Gastroesophageal sphincter (tissue), 4 donors: ENCODE measurements at places on chromosomes 2 and 18.
A peak's percentile ranks its signal among the peaks of the same experiment; 100 is the strongest.

GRCh38 chr2:133766164-133766832 lies 198.0 kb upstream of the NCKAP5 start:
- ATAC-seq: no peak

GRCh38 chr18:44516450-44516849 lies 164.2 kb upstream of the SETBP1 start:
- ATAC-seq: no peak

- no peak for ATAC-seq
Measured at GRCh38 chr2:234792621-234793022, 159.2 kb upstream of the SH3BP4 start.

GRCh38 chr2:190655570-190655969 lies 6.7 kb downstream of the NAB1 start:
- ATAC-seq: no peak

- ATAC-seq: no peak
Measured at GRCh38 chr2:96531366-96531765, 5.2 kb upstream of the ARID5A start.

DNA sequence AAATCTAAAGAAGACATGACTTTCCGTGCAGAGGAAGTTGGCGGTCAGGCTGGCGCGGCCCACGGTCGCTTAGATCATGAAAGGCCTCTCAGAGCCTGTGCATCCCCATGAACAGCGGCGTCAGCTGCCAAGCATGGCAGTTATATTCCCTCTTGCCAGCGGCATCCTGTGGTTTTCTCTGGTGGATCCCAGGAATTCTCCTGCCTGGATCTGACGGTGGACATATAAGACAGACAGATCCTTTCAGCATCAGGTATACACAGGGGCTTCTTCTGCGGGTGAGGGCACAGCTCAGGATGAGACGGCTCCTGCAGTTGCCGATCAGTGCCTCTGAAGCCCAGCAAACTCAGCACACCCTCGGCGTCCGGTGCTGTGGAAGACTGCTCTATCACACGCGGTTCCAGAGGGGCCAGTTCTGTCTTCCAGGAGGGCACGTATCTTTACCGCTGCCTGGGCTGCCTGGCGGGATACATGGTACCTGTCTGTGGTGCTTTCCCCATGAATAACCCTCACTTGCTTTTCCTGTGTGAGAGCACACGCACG lies 157.8 kb downstream of the LDLRAD4 start:
- ATAC-seq: no peak

GRCh38 chr2:144011098-144011497 lies 508.8 kb downstream of the ZEB2 start:
- no peak for ATAC-seq

DNA sequence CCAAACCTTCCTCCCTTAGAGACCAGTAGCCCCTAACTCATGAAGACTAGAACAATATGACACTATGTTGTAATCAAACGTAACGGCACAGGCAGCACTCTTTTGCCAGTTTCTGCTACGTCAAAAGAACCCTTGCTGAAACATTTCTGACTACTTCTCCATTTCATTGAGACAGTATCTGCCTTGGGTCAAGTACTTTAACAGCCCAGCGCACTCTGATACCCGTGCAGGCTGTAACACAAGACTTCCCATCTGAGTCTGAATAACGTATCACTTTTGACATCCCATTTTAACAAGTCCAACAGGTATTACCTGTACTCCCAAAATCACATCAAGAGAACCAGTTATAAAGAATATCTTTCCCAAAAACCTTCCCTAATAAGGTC lies 38.4 kb downstream of the TBC1D8 start:
- ATAC-seq: no peak

GRCh38 chr2:49021271-49021670 lies 133.0 kb downstream of the FSHR start:
- ATAC-seq: no peak

GRCh38 chr2:204074456-204074855 lies 137.9 kb downstream of the ICOS start:
- no peak for ATAC-seq

- peak; percentile 21 for ATAC-seq
Measured at GRCh38 chr2:219002395-219003266, 9.4 kb upstream of the CRYBA2 start.

GRCh38 chr2:28960401-28960800 lies 20.7 kb upstream of the TOGARAM2 start:
- no peak for ATAC-seq

GRCh38 chr18:8351161-8351560 lies 258.1 kb upstream of the RAB12 start:
- ATAC-seq: no peak

DNA sequence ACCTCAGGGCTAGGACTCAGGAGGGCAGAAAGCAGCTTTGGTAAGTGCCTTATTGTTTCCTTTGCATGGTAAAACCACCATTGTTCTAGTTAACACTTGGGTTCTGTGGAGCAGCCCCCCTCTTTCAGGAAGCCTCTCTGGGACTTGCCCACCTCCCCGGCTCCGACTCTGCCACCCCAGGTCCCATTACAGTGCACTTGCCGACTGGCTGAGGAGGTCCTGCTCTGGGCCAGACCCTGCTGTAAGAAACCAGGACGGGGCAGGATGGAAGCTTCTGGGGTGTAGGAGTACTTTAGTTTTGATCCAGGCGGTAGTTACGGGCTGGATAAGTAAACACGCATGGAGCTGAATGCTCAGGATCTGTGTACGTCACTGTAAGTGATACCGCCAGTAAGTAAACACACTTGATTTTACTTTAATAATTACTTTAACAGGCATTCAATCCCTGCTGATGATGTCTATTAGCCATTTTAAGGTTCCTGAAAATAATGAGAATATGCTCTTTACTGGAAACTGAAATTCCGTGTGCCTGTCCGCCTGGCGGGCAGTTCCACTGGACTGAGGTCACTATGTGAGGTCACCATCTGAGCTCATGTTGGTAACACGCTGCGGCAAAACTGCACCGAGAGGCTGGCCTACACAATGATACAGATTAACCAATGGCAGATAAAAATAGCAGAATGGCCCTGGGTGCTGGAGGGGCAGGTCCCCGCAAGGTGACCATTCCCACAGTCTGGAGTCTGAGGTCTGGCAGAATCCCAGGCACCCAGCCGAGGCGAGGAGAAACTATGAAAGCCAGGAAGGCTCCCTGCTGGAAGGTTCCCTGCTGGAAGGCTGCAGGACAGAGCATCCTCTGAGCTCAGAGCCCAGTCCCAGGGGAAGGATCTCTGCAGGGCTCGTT lies 25.2 kb downstream of the HS1BP3 start:
- ATAC-seq: peak; percentile 56

- ATAC-seq: peak; percentile 75
Measured at GRCh38 chr18:74597034-74597661, 522 bp upstream of the ZNF407 start.

DNA sequence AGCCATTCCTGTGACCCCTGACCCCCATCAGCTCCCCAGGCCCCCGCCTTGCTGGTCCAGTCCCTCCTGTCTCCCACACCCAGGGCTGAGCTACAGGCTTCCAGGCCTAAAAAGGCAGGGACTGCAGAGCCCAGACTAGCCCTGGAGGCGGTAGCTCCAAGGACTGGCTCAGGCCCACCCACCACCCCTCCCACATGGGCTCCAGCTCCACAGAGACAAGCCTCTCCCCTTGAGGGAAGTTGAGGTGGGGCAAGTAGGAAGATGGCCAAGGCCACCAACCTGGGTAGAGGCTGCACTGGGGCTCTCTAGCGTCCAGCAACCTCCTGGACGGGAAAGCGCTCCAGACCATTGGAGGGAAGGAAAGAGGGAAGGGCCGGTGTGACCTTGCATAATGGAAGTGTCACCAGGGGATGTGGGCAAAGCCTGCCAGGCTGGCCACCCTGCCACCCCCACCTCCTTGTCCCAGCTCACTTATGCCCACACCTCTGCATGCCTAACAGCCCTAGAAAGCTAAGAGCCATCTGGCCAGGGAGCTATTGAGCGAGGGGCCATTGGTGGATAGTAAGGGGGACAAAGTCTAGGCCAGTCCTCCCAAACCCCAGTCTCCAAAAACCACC lies 63.1 kb downstream of the TNS1 start:
- peak; percentile 7 for ATAC-seq

DNA sequence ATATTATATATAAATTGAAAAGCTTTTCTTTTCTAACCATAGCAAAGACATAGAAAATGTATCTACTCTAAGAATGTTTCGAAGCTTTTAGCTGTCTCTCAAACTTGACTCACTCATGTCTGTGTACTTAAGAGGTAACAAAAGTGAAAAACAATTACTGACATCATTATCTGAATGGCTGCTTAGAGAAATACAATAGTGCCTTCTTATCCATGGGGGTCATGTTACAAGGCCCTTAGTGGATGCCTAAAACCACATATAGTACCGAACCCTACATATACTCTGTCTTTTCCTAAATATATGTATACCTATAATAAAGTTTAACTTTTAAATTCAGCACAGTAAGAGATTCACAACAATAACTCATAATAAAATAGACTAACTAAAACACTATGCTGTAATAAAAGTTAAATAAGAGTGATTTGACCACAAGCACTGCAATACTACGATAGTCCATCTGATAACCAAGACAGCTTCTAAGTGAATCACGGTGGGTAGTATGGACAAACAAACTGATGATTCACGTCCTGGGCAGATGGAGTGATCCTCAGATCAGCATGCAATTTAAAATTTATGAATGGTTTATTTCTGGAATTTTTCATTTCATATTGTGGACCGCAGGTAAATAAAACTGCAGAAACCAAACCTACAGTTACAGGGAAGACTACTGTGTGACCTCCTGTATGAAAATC lies 246.2 kb downstream of the XIRP2 start:
- ATAC-seq: no peak

GRCh38 chr2:155157711-155158110 lies 459.2 kb downstream of the KCNJ3 start:
- no peak for ATAC-seq

DNA sequence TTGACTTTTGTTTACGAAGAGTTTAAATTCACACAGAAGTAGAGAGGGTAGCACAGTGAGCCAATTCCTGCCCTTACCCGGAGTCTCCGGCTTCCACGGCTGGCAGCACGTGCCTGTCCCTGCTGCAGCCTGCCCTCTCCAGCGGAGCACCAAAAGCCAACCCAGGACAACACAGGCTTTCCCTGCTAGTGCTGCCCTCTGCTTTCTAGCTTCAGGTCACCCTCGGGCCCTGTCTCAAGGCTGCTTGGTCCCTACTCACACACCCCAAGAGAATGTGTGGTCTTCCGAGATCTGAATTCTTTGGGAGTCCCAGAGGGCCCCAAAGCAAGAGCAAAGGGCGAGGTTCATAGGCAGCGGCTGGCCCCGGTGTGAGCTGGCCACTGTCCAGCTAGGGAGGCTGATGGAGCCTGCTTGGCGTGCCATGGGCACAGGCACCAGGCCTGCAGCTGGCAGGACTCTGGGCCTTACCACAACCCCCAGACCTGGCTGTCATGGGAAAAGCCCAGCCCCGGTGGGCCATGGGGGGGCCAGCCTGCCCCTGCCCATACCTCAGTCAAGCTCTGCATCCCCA lies 7.0 kb upstream of the HS6ST1 start:
- ATAC-seq: peak; percentile 52

GRCh38 chr2:233118648-233119000 lies 58.5 kb downstream of the INPP5D start:
- no peak for ATAC-seq

GRCh38 chr2:177396703-177397460 lies 4.3 kb downstream of the AGPS start:
- ATAC-seq: no peak

GRCh38 chr2:129806990-129807389 lies 172.5 kb upstream of the RAB6C start:
- ATAC-seq: no peak

DNA sequence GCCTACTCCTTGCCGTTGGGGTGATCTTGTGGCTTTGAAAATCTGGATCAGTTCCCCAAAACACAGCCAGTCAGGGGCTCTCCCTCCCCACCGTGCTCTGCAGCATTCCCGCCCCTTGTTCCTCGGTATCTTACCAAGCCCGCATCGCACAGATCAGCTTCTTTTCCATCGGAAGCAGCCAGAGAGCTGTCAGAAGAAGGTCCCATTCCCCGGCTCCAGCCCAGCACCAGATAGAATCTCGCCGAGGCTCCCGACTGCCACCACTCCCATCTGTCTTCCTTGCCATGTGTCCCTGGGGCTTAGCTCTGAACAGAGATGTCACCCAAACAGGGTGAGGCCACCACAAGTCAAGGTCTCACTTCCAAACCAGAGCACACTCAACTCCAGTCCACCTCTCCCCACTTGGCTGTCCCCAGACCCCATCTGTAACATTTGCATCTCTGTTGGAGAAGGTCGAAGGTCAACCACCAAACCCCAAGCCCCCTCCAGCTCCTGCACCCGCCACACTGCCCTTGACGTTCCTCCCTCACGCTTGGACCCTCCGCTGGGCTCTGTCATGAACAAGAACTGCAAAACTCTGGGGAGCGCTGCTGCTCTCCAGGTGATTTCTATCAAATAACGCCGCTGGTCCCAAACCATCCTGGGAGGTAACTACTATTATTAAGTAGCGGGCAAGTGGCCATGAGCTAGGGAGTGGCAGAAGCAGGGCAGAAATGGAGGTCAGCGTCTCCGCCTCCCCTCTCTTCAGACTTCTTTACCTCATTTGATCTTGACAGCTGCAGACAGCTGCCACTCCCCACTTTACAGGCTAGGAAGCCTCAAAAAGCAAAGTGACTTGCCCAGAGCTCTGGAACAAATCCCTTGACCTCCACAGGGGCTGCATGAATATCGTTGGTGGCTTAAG lies 70.0 kb upstream of the TAF1B start:
- no peak for ATAC-seq

DNA sequence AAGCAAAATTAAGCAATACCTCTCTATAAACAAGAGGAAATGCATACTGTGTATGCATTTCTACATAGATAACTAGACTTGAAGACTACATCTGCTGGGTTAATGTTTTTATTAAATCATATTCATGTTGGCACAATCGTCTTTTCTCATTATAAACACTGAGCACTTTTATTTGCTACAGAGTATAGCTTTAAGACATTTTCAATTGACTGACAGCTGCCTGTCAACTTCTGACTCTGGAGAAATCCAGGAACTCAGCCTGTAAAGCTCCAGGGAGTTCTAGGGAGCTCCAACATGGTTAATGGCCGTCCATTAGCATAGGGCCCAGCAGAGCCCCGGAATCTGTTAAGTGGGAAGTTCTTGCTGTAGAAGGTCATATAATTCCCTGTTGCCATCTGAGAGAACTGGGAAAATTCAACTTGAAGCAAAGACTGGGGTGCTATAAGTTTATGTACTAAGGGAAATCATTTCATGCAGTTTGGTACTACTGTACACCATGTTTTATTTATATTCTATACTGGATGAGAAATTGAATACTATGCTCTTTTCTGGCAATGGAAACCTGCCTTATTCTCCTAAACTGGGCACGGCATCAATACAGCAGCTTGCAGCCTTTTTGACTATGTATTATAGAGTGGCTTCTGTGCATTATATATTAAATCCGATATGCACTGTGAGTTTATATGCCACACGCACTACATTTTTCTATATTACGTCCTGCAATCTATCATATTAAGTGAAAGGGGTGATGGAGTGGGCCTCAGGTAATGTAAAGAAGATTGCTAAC lies 243.5 kb upstream of the ZNF521 start:
- no peak for ATAC-seq

- ATAC-seq: no peak
Measured at GRCh38 chr2:207417301-207417718, 112.5 kb upstream of the CREB1 start.

DNA sequence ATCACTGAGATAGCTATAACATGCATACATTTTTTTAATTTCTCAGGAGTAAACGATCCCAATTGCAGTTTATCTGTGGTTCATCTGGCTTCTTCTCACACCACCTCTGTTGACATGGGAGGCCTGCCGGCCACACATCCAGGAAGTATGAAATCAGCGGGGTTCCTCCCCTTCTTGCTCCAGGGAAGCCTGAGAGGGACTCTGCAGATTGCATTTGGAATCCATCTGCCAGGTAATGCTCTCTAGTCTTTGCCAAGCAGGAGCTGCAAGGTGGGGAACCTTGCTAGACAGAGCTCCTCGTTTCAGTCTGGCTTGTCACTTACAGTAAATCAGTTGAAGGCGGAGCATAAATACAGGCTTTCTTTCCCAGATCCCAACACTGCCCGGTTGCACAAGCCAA lies 49.9 kb downstream of the SOX11 start:
- no peak for ATAC-seq
